Stimulated activated memory B cell treated with anti-CD40 and anti-IgM and Interleukin-4, amounts not matched to agents 10 μg/mL and 1 μg/mL and 100 μg/mL, for 72 hours (primary cell): ENCODE measurements at places on chromosomes 2 and 18.
A peak's percentile ranks its signal among the peaks of the same experiment; 100 is the strongest.

GRCh38 chr2:150097901-150098531 lies 389.5 kb downstream of the RND3 start:
- H3K4me3 ChIP-seq, result no peak overlapping the region
- no peaks in the 10 kb centered on the region for H3K36me3 ChIP-seq
- H3K27ac ChIP-seq, result no peak overlapping the region
- no peaks in the 10 kb centered on the region for H3K4me1 ChIP-seq
- no peaks in the 10 kb centered on the region for H3K27me3 ChIP-seq
- no peak for ATAC-seq

DNA sequence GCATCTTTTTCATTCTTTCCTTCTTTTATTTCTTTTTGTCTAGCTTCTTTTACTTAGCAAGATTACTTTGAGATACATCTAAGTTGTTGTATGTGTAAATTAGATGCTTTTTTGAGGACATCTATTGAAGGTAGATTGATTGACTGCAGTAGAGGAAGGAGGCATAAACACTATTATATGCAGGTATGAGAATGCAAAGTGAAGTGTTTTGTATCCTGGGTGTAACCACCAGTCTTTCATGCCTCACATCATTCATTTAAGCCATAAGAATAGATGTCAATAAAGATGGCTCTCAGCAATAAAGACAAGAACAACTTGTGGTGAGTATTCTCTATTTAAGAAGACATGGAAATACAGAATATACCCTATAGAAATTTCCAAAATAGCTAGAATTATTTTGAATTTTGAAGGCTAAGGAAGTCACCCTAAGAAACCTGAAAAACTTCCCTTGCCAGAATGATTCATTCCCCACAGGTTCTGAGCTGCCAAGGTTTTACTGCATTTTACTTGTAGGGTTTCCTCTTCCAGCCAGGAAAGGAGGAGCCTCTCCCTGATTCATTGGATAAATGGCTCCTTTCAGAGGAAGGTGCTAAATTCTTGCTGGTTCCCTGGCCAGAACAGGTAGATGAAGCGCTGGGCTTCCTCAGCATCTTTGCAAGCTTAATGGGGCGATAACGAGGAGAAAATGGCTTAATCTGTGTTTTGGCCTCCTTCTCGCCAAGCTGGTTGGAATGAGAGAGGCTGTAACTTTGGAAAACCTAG lies 279.8 kb upstream of the SLC14A2 start:
- H3K27me3 ChIP-seq, result peaks cover 18% of the 10 kb centered on the region
- no peaks in the 10 kb centered on the region for H3K36me3 ChIP-seq
- H3K27ac ChIP-seq, result no peak overlapping the region
- H3K4me3 ChIP-seq, result no peak overlapping the region
- no peak for ATAC-seq
- no peaks in the 10 kb centered on the region for H3K4me1 ChIP-seq

DNA sequence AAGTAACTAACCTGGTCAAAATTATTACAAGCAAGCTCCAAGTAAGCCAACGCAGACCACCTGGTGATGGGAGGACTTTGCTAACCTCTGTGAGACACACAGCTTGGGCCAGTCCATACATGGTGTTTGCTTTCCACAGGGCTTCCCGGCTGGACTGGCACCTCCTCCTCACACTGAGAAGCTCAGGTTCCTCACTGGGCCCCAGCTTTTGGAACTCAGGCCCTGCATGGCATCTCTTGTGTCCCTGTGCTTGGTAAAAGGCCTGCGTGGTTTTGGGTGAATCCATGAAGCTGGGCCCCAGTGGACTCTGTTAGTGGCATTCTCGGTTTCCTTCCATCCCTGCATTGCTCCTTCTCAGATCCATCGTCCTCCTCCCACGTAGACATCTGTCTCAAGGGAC lies 123.4 kb downstream of the VAPA start:
- H3K4me3 ChIP-seq, result no peak overlapping the region
- no peak for ATAC-seq
- H3K27me3 ChIP-seq, result peaks cover 21% of the 10 kb centered on the region
- H3K27ac ChIP-seq, result no peak overlapping the region

- no peaks in the 10 kb centered on the region for H3K27me3 ChIP-seq
- H3K27ac ChIP-seq, result no peak overlapping the region
- no peaks in the 10 kb centered on the region for H3K36me3 ChIP-seq
- no peak overlapping the region for H3K4me3 ChIP-seq
- no peaks in the 10 kb centered on the region for H3K4me1 ChIP-seq
These were observed 684.8 kb downstream of the SOCS6 start for GRCh38 chr18:70973626-70974025.

GRCh38 chr2:29759360-29759759 lies 162.0 kb downstream of the ALK start:
- H3K4me1 ChIP-seq, result no peaks in the 10 kb centered on the region
- no peak for ATAC-seq
- no peak overlapping the region for H3K4me3 ChIP-seq

GRCh38 chr2:79977792-79978191 lies 326.8 kb downstream of the LRRTM1 start:
- H3K4me1 ChIP-seq, result no peaks in the 10 kb centered on the region
- no peak overlapping the region for H3K27ac ChIP-seq
- no peak overlapping the region for H3K4me3 ChIP-seq
- ATAC-seq, result no peak

DNA sequence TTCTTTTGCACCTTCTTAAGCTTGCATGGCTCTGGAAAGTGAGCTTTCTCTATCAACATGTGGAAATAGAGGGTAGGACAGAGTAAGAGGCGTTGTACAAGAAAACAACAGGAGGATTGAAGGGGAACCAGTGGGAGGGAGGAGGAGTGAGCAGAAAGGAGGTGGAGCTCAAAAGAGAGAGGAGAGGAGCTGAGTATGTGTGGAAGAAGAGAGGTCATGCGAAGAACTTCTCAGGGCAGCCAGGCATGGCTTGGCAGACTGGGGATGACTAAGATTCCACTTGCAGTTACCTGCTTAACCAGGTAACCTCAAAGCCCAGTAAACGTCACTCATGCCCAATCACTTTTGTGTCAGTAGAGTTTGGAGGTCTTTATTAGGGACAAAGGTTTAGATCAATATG lies 105.1 kb downstream of the BCL2L11 start:
- ATAC-seq, result peak; percentile 76
- peaks cover 18% of the 10 kb centered on the region for H3K36me3 ChIP-seq
- H3K4me3 ChIP-seq, result no peak overlapping the region
- no peak overlapping the region for H3K27ac ChIP-seq
- peaks cover 21% of the 10 kb centered on the region for H3K27me3 ChIP-seq

DNA sequence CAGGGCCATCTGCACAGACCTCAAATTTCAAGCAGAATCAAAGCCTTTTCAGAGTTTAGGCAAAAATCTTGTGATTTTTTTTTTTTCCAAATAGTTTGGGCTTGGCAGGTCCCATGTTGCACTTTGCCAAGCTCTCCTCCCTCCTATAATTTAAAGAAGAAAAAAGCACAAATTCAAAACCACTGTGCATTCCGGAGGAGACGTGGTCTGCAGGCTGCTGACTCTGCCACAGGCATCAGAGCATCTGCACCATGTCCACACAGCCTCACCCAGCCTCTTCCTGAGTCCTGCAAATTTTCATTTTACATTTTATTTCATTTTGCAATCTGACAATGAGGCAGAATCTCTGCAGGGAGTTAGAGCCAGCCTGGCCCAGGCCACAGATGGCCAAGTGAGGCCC lies 15.7 kb upstream of the GPC1 start:
- H3K4me1 ChIP-seq, result no peaks in the 10 kb centered on the region
- ATAC-seq, result no peak
- no peak overlapping the region for H3K27ac ChIP-seq
- peaks cover 7% of the 10 kb centered on the region for H3K36me3 ChIP-seq
